ENCODE measurements at places on chromosomes 4 and X.

- DNase-seq: no peak
Observed at GRCh38 chr4:17327591-17327990, 184.3 kb downstream of the QDPR start.

GRCh38 chr4:121255986-121256750 is 92.0 kb upstream of the TNIP3 start:
- no peak for DNase-seq

DNA sequence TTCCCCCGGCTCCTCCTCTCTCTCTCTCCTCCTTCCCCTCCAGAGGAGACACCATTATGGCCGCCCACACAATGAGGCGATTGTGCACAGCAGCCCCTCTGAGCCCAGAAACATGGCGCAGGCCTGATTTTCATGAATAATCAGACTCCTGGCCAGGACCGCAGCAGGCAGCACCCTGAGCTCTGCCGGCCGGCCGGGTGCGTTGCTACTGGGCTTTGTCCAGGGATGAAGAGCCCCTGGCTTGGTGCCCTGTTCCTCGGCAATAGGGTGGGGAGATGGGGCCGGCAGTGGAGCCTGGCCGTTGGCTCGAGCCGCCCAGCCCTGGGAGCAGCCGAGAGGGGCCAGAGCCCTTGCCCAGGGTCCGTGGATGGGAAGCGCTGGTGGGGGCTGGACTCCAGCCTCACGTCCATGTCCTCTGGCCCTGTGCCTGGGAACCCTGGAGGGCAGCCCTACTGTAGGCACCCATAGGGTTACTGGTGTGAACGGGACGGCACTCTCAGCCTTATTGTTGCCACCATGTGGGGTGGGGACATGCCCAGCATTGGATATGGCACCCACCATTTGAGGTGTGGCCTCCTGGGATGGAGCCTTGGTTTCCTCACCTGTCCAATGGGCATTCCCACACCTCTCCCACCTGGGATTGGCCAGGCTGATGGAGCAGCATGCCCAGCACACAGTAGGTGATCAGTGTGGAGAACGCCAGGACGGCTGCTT is 103.0 kb downstream of the SORCS2 start:
- no peak for DNase-seq

GRCh38 chr4:176872461-176872860 is 79.7 kb upstream of the VEGFC start:
- DNase-seq: no peak

- no peak for DNase-seq
Observed at GRCh38 chrX:1885116-1885515, 270.3 kb downstream of the ASMT start.

Measured in endothelial cell (in vitro differentiated cells).